Uterine smooth muscle cell (primary cell): ENCODE measurements at places on chromosomes 6 and 20. TPM values are rescaled to one million over a fixed set of nuclear protein-coding genes. Genes with fewer than 3 reads are reported as not detected.

Gene RAMACL
- 2.1 and 2.3 TPM in 2 replicates for total RNA-seq

Gene MAP7
- total RNA-seq = 0.44 and 1.4 TPM in 2 replicates

Gene TSPYL1
- 82.2 and 83.9 TPM in 2 replicates for total RNA-seq

Gene NT5E
- total RNA-seq = 524 and 527 TPM in 2 replicates

Gene LYRM2
- 32.2 and 37.3 TPM in 2 replicates for total RNA-seq

Gene BPIFB2
- total RNA-seq = not detected in 2 replicates

Gene FAM217A
- total RNA-seq = not detected in 2 replicates
